ENCODE measurements at places on chromosomes 11 and 22.
A peak's percentile ranks its signal among the peaks of the same experiment; 100 is the strongest.

- no peak for DNase-seq
These were observed at the start of gene OR2AG2 for GRCh38 chr11:6771926-6772893. OR2AG2 (minus strand) TSS chr11:6771976; CDS start chr11:6768957, 3,019 bp downstream.

- no peak for DNase-seq
These were observed 90.3 kb downstream of the BLID start for GRCh38 chr11:122025757-122026156.

GRCh38 chr11:77113382-77114088 is 10.9 kb downstream of the OMP start:
- no peak for DNase-seq

DNA sequence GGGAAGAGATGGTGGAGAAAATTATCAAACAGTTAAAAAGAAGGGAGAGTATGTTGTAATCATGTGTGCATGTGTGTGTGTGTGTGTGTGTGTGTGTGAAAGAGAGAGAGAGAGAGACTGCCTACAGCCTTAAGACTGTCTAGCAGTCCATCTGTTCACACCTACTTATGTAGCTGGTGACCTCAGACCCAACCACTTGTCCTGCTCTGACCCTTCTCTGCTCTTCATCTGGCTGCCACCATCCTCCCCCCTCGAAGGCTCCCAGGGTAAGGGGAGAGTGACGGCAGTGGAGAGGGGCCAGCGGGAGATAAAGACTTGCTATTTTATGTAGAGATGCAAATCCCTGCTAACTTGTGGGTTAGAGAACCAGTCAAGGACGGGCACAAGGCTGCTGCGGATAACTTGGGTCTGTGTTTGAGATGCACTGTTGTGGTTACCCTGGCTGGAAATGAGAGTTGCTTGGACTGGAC is 24.9 kb upstream of the GRAMD1B start:
- peak; percentile 72 for DNase-seq

GRCh38 chr11:16184588-16184987 is 171.8 kb downstream of the SOX6 start:
- no peak for DNase-seq

DNA sequence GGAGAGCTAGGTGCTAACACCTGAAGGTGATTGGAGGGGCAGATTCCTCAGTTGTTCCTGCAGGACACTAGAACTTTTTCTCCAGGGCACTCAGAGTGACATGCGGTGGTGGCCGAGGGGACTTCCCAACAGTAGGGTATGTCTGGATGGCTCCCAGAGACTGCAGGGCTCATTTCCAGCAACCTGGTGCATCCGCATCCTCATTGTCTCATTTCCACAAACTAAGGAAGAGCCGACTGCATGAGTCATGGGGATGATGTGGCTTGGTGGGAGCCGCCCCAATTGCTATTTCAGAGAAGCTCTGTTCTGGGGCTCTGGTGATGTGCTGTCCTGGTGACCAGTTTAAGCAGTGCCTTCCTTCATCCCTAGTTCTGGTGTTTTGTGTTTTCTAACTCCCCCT is 2.8 kb upstream of the ROBO4 start:
- peak; percentile 56 for DNase-seq

DNA sequence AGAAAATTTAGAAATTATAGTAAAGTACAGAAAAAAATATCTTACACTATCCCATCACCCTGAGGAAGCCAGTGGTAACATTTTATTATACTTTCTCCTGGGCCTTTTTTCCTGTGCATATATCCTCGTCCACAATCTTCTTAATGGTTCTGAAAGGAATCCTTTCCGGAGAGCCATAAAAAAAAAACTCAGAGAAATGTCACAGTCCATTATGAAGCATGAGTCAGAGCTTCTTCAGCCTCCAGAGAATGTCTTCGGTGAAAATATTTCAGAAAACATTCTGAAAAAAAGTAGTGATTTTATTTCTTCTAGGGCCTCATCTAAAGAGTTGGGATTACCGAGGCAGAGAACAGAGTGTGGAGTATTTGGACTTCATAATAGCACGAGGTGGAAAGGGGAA is 163.4 kb downstream of the INSC start:
- no peak for DNase-seq

DNA sequence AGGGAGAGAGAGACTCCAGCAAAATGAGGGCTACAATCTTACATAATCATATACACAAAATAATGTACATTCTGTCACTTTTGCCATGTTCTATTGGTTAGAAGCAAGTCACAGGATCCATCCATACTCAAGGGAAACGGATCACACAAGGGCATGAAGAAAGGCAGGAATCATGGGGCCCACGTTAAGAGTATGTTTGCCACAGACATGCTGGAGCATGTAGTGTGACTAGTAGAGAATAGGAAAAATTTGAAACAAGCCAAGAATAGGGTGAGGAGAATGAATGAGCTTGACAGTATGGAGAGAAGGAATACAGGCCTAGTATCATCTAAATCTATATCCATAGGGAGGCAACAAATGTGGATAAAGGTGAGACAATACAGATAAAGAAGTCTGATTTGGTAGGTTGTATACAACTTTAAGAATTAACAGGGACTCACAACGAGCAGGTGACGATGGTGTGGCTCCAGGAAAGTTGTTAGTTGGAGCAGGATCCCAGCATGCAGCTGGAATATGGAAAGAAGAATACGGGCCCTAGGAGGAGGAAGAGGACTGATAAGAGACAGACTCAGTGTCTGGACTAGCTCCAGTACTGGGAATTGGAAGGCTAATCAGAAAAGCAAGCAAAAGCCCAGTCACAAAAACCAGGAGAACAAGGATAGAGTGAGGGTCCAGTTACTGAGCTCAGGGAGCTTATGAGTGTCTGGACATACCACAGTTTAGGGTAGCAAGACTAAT is 301.7 kb upstream of the PITPNB start:
- DNase-seq, result no peak

GRCh38 chr22:27775087-27775698 is 26.4 kb downstream of the MN1 start:
- peak; percentile 61 for DNase-seq

DNA sequence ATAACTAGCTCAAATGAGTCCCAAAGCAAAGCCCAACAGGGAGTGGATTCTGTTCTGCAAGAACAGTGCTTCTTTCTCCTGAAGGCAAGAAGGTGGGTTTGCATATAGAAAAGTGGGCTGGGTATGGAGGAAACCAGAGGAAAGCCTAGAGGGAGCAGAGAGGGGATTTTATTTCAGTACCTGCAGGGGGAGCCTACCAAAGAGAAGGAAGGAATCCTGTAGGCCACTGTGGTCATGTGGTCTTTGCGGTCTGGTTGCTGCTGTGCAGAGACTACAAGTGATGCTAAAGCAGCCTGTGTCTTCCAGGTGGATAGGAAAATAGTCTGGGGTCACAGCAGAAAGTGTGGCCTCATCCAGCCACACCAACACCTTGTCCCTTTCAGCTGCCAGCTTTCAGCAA is 33.2 kb upstream of the ZBTB16 start:
- no peak for DNase-seq

DNA sequence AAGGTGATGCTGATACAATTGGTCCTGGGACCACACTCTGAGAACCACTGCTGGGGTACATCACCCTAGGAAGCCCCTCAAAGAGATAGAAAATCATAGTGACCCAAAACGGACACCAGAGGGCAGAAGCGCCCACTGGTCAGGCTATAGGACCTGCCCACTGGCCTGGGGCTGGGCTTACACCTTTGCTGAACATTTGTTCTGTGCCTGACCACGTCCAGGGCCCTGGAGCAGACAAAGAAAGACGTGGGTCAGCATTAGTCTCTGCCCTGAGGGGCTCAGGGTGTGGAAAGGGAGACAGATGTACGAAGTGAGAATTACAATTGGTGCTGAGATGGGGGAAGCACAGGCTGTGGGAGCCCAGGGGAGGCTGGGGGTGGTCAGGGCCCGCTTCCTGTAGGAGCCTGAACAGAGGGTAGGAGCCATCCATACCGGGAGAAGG is 14.4 kb upstream of the SERPINH1 start:
- peak; percentile 71 for DNase-seq

GRCh38 chr11:10550503-10551289 is 9.7 kb upstream of the RNF141 start:
- DNase-seq, result no peak

DNA sequence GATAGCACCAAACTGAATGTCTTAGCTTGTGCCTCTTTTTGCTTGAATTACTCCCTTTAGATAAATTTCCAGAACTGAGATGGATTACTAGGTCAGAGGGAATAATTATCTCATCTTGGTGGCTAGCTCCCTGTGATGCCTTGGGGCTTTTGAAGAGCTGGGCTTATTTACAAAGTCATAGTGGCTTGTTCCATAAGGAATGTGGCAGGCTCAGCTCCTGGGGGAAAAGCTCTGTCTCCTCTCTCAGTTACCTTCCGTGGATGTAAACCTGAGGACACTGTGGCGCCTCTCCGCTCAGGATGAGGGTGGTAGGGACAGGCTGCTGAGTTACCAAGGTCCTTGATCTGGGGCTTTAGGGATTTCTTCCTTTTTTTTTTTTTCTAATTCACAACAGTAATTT is 121.7 kb downstream of the PARVA start:
- DNase-seq, result no peak

Data from right cardiac atrium (tissue), 5 donors.